SJSA1 (cell line): ENCODE measurements at places on chromosomes 2 and 18. TPM values are rescaled to one million over a fixed set of nuclear protein-coding genes. Genes with fewer than 3 reads are reported as not detected.
A peak's percentile ranks its signal among the peaks of the same experiment; 100 is the strongest.

LRP1B gene
- 0.08 TPM in 1 of 2 replicates, not detected in the other for total RNA-seq

AGXT gene
- total RNA-seq = 0.26 TPM in 1 of 2 replicates, not detected in the other

IL36A gene
- not detected in 2 replicates for total RNA-seq

GKN2 gene
- not detected in 2 replicates for total RNA-seq

ALMS1 gene
- total RNA-seq = 12.8 and 22.3 TPM in 2 replicates

SLC5A7 gene
- not detected in 2 replicates for total RNA-seq

DNA sequence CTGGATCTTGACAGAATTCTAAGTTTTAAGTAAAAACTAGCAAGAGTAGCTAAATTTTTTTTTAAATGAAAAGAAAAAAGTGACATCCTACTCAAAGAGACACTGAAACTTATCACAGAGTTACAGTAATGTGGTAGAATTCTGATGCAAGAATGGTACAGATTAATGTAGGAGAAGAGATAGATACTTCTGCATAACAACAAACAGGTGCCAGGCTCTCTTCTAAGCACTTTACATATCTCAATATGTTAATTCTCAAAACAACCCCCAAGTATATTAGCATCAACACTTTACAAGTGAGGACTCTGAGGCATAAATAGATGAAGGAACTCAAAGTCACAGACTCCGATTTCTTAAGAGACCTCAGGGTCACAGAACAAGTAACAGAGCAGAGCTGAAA lies 28.1 kb downstream of the GCC2 start:
- no peaks in the 10 kb centered on the region for H3K4me1 ChIP-seq
- H3K4me3 ChIP-seq = no peak overlapping the region
- H3K36me3 ChIP-seq = peaks cover 70% of the 10 kb centered on the region
- H3K27me3 ChIP-seq = no peaks in the 10 kb centered on the region

DNA sequence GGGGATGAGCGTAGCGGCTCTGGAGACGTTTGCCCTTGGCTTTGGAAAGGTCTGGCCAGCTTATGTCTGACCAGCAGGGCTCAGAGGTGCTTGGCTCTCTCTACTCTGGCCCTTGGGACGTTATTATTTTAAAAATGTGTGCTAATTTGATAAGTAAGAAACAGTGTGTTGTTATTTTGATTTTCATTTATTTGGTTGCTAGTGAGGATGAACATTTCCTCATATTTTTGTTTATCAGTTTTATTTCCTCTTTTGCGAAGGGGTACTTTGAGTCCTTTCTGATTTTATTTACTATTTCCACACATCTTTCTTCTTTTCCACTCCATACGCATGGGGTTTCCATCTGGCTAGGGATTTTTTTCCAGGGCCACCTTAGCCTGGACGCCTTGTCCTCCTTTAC lies 11.4 kb downstream of the CXCR4 start:
- H3K27ac ChIP-seq = no peak overlapping the region
- no peak for DNase-seq
- no peaks in the 10 kb centered on the region for H3K4me1 ChIP-seq
- no peak overlapping the region for H3K4me3 ChIP-seq

- H3K4me1 ChIP-seq = peaks cover 4% of the 10 kb centered on the region
- H3K27me3 ChIP-seq = no peaks in the 10 kb centered on the region
- DNase-seq = peak; percentile 40
- H3K36me3 ChIP-seq = no peaks in the 10 kb centered on the region
- no peak overlapping the region for H3K4me3 ChIP-seq
Measured at GRCh38 chr2:69278366-69278765, 108.7 kb downstream of the GFPT1 start.

GRCh38 chr2:170598067-170598395 lies 117.1 kb upstream of the SP5 start:
- no peaks in the 10 kb centered on the region for H3K27me3 ChIP-seq
- H3K4me3 ChIP-seq = no peak overlapping the region
- no peaks in the 10 kb centered on the region for H3K36me3 ChIP-seq
- no peaks in the 10 kb centered on the region for H3K4me1 ChIP-seq
- no peak for DNase-seq
- no peak overlapping the region for H3K27ac ChIP-seq

GRCh38 chr2:33420726-33421125 lies 55.7 kb upstream of the RASGRP3 start:
- H3K4me1 ChIP-seq = peaks cover 67% of the 10 kb centered on the region
- DNase-seq = peak; percentile 93
- H3K27me3 ChIP-seq = no peaks in the 10 kb centered on the region
- H3K36me3 ChIP-seq = 0 out of 2 replicates have a peak, but pooled peaks cover 3% of the 10 kb centered on the region
- peak overlapping the region; percentile 77 for H3K27ac ChIP-seq

DNA sequence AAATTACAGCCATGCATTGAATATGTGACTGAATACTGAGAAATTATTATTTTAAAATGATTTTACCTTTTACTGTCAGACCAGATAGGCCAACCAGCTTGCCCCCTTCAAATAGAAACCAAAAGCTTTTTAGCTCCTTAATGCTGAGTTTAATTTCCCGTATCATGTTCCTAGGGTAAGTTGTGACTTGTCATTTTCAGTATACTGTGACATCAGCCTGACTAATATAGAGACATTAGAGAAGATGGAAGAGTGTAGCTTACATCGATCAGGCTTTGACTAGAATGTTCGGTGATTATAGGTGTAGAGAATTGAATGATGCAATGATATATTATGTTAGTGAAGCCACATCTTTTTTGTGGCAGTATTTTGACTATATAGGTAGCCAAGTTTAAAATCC lies 50.6 kb upstream of the ZEB2 start:
- no peaks in the 10 kb centered on the region for H3K27me3 ChIP-seq
- H3K4me3 ChIP-seq = no peak overlapping the region
- H3K4me1 ChIP-seq = no peaks in the 10 kb centered on the region
- H3K36me3 ChIP-seq = no peaks in the 10 kb centered on the region
- DNase-seq = no peak

GRCh38 chr2:86778957-86779356 lies 11.8 kb downstream of the CD8A start:
- no peaks in the 10 kb centered on the region for H3K4me1 ChIP-seq
- no peak overlapping the region for H3K4me3 ChIP-seq
- no peaks in the 10 kb centered on the region for H3K36me3 ChIP-seq

DNA sequence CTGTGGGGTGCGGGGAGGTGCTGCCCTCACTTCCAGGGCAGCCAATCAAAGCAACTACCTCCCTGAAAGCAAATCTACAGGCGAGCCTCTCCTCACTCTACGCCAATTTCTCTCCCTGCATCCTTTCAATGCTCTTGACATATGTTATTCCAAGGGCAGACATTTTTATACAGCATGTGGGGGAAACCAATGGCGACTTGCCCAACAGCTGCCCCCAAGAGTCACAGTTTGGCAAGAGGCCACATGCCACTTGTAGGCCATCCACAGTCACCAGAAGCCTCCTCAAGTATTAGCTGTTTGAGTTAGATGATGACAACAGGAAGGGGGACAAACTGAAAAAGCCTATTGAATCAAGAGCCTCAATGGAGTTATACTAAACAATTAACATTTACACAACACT lies 114.6 kb downstream of the MYO5B start:
- H3K36me3 ChIP-seq = no peaks in the 10 kb centered on the region
- no peak overlapping the region for H3K27ac ChIP-seq
- no peak for DNase-seq
- H3K27me3 ChIP-seq = peaks cover 9% of the 10 kb centered on the region

GRCh38 chr18:5197032-5197434 lies at the start of gene AKAIN1:
Gene AKAIN1 (minus strand): TSS chr18:5197257. CDS start chr18:5197053, 204 bp downstream.
- peaks cover 13% of the 10 kb centered on the region for H3K27me3 ChIP-seq
- H3K36me3 ChIP-seq = no peaks in the 10 kb centered on the region
- H3K4me3 ChIP-seq = no peak within 1 kb of the TSS

- H3K4me1 ChIP-seq = peaks cover 20% of the 10 kb centered on the region
- H3K4me3 ChIP-seq = peak overlapping the region; percentile 85
- H3K36me3 ChIP-seq = peaks cover 54% of the 10 kb centered on the region
- peak; percentile 51 for DNase-seq
- no peaks in the 10 kb centered on the region for H3K27me3 ChIP-seq
Measured at GRCh38 chr2:152715854-152716428, 1.3 kb downstream of the PRPF40A start.

DNA sequence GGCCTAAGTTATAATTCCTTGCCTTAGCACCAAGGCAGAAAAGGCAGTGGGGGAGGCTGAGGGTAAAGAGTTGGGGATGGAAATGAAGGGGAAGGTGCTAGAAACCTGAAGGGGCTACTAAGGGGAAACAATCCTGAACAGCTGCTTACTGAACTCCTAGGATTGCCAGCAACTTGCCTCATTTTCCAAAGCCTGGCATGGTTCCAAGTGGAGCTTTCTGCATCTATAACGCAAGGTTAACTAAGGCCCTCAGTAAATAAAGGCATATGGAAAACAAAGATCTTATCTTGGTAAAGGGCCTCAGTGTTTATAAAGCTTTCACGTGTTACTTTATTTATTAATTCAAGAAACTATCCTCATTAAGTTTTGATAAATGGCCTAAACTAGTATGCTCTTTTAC lies 10.9 kb downstream of the MEP1B start:
- no peaks in the 10 kb centered on the region for H3K36me3 ChIP-seq
- H3K27me3 ChIP-seq = no peaks in the 10 kb centered on the region
- no peak overlapping the region for H3K4me3 ChIP-seq
- no peak for DNase-seq

DNA sequence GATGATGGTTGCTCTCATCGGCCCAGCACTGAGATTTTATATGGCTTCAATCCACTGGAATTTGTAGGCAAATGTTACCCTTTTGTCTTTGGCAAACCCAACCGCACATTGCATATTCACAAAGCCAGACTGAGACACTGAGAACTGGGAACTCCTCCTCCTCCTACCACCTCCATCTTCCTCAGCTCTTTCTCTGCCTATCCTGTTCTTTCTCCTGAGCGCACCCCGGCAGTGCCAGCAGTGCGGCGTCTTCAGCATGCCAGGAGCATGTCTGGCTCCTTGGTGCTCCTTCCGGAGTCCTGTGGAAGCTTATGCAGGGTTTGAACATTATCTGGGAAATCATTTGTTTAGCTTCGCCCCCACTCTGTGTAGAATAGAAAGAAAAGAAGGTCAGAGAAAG lies 50.8 kb downstream of the TRIB2 start:
- H3K4me3 ChIP-seq = no peak overlapping the region
- no peak overlapping the region for H3K27ac ChIP-seq
- DNase-seq = no peak
- peaks cover 14% of the 10 kb centered on the region for H3K4me1 ChIP-seq
- no peaks in the 10 kb centered on the region for H3K36me3 ChIP-seq

DNA sequence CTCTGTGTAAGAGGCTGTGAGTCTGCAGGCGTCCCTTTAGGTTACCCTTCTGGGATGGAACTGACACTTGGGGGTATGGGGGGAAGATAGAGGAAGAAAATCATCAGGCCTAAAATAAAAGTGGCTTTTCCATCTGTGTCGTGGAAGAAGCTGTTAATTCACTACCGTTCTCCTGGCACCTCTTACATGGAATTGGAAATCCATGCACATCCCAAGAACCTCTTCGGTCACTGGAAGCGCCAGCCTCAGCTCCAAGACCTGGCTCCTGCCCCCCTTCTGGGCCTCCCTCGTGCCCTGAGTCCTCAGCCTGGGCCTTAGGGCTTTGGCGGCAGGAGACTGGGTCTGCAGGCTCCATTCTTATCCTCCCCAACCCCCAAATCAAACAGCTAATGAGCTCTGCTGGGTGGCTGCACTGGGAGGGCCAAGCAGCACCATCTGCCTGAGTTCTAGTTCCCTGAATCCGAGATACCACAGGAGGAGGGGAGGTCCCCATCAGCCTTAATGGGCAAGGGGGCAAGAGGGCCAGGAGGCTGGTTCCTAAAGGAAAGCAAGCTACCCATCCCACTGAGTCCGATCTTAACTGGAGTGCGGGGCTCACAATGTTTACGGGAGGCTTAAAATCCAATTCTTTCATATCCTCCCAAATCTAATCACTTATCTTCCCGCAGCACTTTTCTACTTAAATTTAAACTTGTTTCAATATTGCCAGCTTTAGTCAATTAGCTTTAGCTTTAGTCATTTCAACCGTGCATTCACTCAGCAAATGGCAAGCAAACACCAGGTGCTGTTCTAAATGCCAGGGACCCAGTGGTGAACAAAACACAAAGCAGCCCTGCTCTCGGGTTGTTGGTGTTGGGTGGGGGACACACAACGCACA lies 52.8 kb downstream of the FAM178B start:
- no peaks in the 10 kb centered on the region for H3K4me1 ChIP-seq
- H3K4me3 ChIP-seq = no peak overlapping the region
- H3K27me3 ChIP-seq = peaks cover 6% of the 10 kb centered on the region
- H3K27ac ChIP-seq = no peak overlapping the region
